ENCODE measurements at places on chromosomes 1 and 21.

GRCh38 chr1:92934395-92935378 lies 26.6 kb downstream of the DIPK1A start:
- no peak for DNase-seq

DNA sequence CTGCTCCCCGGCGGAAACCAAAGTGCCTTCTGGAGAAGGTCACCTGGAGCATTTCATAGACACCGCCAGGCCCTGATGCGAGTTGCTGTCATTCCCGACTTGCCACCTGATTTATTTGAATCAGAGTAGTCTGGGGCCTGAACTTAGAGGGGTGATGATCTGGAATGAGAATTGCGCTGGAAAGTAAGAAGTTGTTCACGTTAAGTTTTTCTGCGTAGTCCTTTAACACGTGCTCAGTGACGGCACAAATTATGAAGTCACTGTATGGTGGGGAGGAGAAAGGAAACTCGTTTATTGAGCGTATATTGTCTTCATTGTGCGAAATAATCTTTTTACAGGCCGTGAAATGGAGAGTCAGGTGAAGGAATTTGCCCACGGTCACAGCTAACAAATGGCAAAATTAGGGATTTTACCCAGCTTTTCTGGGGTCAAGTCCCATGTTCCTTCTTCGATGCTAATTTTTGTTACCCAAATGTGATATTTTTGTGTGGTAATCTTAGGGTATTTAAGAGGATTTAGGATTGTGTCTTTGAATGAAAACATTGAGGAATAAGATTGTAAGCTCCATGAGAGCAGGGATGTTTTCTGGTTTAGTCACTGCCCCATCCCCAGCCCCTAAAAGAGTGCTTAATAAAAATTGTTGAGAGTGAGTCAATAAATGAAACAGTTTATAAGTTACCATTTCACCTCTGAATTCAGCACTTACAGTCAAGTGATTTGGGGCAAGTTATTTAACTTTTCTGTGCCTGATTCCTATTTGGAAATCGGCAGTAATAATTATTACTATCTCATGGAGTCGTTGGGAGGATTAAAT lies 46.4 kb upstream of the NBL1 start:
- peak; percentile 63 for DNase-seq

- DNase-seq = no peak
Observed at GRCh38 chr1:36081926-36082485, 1.9 kb upstream of the TEKT2 start.

- DNase-seq = no peak
Observed at GRCh38 chr21:26057477-26058170, 112.9 kb downstream of the APP start.

DNA sequence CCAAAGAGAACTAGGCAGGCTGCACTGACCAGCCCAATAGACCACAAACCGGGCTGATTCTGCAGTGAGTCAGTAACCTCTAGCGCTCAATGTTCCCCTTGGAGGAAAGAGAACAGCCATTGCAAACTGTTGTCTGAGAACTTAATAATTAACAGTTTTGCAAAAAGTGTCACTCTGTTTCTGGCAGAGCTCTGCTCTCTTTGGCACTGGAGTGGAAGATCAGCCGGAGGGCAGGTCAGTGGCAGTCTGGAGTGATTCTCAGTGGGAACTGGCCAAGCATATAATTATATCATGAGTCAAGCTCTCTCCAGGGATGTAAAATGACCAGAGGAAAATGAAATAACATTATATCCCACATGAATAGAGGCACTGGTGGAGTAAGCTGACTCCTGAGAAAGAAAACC lies 238.3 kb downstream of the HLX start:
- no peak for DNase-seq

GRCh38 chr1:155079210-155079486 lies 511 bp downstream of the EFNA3 start:
- DNase-seq = no peak

Data from T-helper 1 cell (primary cell).